ENCODE measurements at places on chromosomes 1 and 21. TPM values are rescaled to one million over a fixed set of nuclear protein-coding genes. Genes with fewer than 3 reads are reported as not detected.

Gene EFCAB7
- 7.2 TPM for polyA plus RNA-seq

Gene SPATA1
- 0.15 TPM for polyA plus RNA-seq

Gene LEPROT
- polyA plus RNA-seq: 6.9 TPM

Gene CFAP107
- polyA plus RNA-seq: not detected

Gene TCHH
- polyA plus RNA-seq: not detected

Gene EXO1
- polyA plus RNA-seq: 0.29 TPM

Gene SH2D1B
- polyA plus RNA-seq: 0.26 TPM

Gene HENMT1
- 10.1 TPM for polyA plus RNA-seq

Gene AVPR1B
- polyA plus RNA-seq: not detected

Gene IL12RB2
- polyA plus RNA-seq: 0.53 TPM

Gene NCAM2
- polyA plus RNA-seq: not detected

Gene MEX3A
- 0.05 TPM for polyA plus RNA-seq

Gene DNAH14
- polyA plus RNA-seq: 0.10 TPM

Gene IQCC
- polyA plus RNA-seq: 1.7 TPM

Gene C1orf141
- not detected for polyA plus RNA-seq

Gene PLXNA2
- polyA plus RNA-seq: 0.15 TPM

Gene BRDT
- not detected for polyA plus RNA-seq

Gene CAMK1G
- not detected for polyA plus RNA-seq

Gene VHLL
- polyA plus RNA-seq: not detected

Gene HEYL
- polyA plus RNA-seq: not detected

Gene REN
- not detected for polyA plus RNA-seq

Gene NGF
- polyA plus RNA-seq: not detected

Gene SPRR4
- not detected for polyA plus RNA-seq

Gene CCDC30
- 1.5 TPM for polyA plus RNA-seq

Gene A3GALT2
- not detected for polyA plus RNA-seq
